ENCODE measurements at places on chromosomes 4 and X. TPM values are rescaled to one million over a fixed set of nuclear protein-coding genes. Genes with fewer than 3 reads are reported as not detected.

PNPLA4 gene
- total RNA-seq: 14.7 TPM

PAK3 gene
- 0.32 TPM for total RNA-seq

AKAP4 gene
- total RNA-seq: not detected

ZCCHC12 gene
- not detected for total RNA-seq

JCHAIN gene
- total RNA-seq: not detected

TLR7 gene
- total RNA-seq: not detected

SETD7 gene
- 48.4 TPM for total RNA-seq

PHOX2B gene
- total RNA-seq: not detected

HOPX gene
- 15.4 TPM for total RNA-seq

DAPP1 gene
- not detected for total RNA-seq

PLAC8 gene
- total RNA-seq: 3.4 TPM

QRFPR gene
- total RNA-seq: not detected

SPANXB1 gene
- not detected for total RNA-seq

ZNF157 gene
- not detected for total RNA-seq

PRDM8 gene
- total RNA-seq: 3.1 TPM

ZDHHC15 gene
- under 0.01 TPM for total RNA-seq

RTL9 gene
- total RNA-seq: 11.2 TPM

MAGEA11 gene
- not detected for total RNA-seq

ADGRL3 gene
- total RNA-seq: 13.3 TPM

SPACA5B gene
- not detected for total RNA-seq

HDAC6 gene
- 33.5 TPM for total RNA-seq

PNMA6A gene
- 0.16 TPM for total RNA-seq

PRKG2 gene
- total RNA-seq: 7.6 TPM

CT45A2 gene
- not detected for total RNA-seq

P2RY8 gene
- total RNA-seq: not detected

BEX2 gene
- total RNA-seq: not detected

MRPL1 gene
- total RNA-seq: 20.4 TPM

TMPRSS11B gene
- total RNA-seq: not detected

ENPP6 gene
- not detected for total RNA-seq

FAM9C gene
- not detected for total RNA-seq

ADAD1 gene
- total RNA-seq: not detected

MEPE gene
- total RNA-seq: not detected

OPN1LW gene
- total RNA-seq: not detected

RTL3 gene
- total RNA-seq: not detected

PPARGC1A gene
- total RNA-seq: under 0.01 TPM

MID2 gene
- 13.0 TPM for total RNA-seq

PHEX gene
- 0.18 TPM for total RNA-seq

EDA gene
- total RNA-seq: 3.4 TPM

PCDH19 gene
- total RNA-seq: 0.16 TPM

SLC9B1 gene
- total RNA-seq: 0.72 TPM

SPOCK3 gene
- 0.49 TPM for total RNA-seq

P2RY4 gene
- total RNA-seq: not detected

GPC4 gene
- total RNA-seq: 4.1 TPM

CFP gene
- total RNA-seq: 0.18 TPM

APBB2 gene
- total RNA-seq: 97.1 TPM

GPM6B gene
- 15.3 TPM for total RNA-seq
